Breast epithelium (tissue), 4 donors: ENCODE measurements at places on chromosomes 11 and 22.

- no peak for DNase-seq
Measured at GRCh38 chr11:101618709-101619108, 34.9 kb upstream of the TRPC6 start.

- DNase-seq, result no peak
Measured at GRCh38 chr11:114244726-114245394, 51.3 kb upstream of the NNMT start.

DNA sequence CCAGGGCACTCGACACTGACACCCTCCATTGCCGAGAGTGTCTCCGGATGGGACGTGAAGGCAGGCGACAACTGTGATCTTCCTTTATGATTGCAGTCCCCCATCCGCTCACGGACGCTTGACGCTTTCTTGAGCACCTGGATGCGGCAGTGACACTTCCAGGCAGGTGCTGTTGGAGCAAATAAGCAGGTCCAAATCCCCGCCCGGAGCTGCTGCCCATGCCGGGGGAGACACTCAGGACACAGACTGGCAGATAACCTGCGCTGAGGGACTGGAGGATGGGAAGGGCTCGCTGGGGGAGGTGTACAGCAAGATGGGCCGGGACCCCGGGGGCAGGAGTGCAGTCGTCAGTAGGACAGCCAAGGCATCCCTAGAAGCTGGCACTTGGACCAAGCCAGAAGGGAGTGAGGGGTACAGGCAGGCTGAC lies 1403.5 kb downstream of the BRD1 start:
- DNase-seq, result no peak

- DNase-seq, result no peak
Measured at GRCh38 chr11:131491503-131491902, 121.1 kb downstream of the NTM start.

DNA sequence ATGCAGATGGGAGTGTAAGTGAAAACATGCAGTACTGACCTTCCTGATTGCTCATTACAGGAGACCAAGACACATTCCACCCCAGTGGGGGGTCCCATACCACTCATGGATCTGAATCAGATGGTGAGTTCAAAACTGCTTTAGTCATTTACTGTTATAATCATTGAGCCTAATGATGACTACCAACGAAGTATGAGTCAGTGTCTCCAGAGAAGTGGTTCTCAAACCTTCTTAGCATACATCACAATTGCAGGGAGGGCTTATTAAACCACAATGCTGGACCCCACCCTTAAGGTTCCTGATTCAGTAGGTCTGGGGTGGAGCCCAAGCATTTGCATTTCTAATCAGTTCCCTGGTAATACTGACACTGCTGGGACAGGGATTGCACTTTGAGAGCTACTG lies 75.8 kb downstream of the CD44 start:
- DNase-seq, result no peak

DNA sequence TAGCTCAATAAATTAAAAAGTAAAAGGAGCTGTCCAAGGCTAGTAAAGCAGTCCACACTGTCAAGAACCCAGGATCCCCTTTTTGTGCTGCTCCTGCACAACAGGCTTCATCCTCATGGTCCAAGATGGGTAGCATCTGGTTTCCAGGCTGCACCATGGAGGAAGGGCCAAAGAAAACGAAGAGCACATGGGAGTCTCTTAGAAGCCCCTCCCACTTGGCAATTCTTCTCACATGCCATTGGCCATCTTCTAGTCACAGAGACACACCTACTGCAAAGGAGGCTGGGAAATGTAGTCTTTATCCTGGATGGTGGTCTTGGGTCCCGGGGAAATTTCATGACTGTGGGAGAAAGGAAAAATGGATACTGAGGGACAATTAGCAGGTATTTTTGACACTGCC lies 37.8 kb downstream of the PRR5L start:
- no peak for DNase-seq

DNA sequence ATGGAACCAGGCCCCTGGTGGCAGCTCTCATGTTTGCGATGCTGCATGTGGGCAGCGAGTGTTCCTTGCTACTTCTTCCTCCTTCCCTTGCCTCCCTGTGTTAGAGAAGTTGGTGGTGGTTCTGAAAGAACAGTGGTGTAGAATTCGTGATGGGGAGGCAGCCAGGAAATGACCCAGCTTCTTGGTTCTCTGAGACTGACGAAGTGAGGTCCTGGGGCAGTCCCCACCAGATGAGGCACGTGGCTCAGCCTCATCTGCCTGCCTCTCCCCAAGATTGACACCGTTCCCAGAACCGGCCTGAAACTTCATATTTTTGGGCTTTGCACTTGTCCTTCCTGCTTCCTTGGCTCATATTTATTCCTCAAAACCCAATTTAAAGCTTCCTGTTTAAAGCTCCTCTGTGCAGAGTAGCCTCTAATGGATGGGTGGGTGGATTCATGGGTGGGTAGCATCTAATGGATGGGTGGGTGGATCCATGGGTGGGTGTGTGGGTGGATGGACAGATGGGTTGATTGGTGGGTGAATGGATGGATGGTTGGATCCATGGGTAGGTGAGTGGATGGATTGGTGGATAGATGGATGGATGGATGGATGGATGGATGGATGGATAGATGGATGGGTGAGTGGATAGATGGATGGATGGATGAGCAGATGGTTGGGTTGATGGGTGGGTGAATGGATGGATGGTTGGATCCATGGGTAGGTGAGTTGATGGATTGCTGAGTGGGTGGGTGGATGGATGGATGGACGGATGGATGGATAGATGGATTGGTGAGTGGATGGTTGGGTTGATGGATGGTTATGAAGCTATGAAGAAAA lies 77.3 kb upstream of the ATXN10 start:
- no peak for DNase-seq

- no peak for DNase-seq
Measured at GRCh38 chr11:413120-414081, 1.4 kb downstream of the SIGIRR start.

DNA sequence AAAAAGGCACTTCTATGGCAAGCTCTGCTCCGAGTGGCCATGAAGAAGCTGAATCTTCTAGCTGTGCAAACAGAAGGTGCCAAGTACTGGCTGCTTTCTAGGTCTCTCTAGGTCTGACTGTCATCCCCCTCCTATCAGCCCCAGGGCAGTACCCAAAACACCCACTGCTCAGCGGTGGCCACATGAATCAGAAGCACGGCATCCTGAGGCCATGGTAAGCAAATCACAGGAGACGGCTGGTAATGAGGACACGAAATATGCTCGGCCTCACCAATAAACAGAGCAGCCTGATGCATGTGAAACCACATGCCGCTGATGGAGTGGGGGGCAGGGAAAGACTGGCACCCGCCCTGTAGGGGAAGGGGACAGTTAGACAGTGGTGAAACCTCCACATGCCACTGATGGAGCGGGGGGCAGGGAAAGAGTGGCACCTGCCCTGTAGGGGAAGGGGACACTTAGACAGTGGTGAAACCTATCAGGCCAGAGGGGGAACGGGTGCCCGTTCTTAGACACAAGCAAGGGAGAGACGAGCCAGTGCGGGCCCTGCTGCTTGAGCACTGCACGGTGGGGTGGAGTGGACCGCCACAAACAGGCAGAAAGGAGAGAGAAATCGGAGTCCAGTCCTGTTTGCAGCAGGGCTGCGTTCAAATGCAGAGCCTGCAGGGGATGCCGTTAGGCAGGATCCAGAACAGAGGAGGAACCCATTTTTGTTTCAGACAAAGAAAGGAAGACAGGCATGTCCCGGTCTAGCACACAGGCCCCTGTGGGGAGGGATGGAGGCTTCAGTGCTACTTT lies 29.9 kb upstream of the MOB2 start:
- no peak for DNase-seq

GRCh38 chr11:77287136-77287535 lies 14.3 kb downstream of the GDPD4 start:
- no peak for DNase-seq

GRCh38 chr11:29786092-29786491 lies 230.7 kb downstream of the KCNA4 start:
- no peak for DNase-seq

DNA sequence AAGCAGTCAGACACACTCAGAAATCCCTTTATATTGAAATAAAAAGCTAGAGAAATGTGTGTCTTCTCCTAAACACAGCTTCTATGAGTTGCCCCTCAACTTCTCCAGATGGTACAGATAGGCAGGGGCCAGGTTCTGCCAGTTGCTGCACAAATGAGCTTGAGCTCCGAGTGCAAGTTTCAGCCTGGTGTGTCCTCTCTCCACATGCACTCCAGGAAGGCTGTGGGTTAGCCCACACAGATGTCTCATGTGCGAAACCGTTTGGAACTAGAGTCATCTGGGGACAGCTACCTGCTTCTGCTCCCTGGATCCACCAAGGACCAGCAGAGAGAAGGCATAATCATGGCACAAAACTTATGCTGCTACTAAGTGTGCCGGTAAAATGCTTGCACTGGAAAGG lies 812.6 kb downstream of the OPCML start:
- no peak for DNase-seq

- DNase-seq, result no peak
Measured at GRCh38 chr22:25970999-25971811, 198.1 kb upstream of the SEZ6L start.

- DNase-seq, result no peak
Measured at GRCh38 chr11:70296681-70297080, 26.2 kb downstream of the PPFIA1 start.

DNA sequence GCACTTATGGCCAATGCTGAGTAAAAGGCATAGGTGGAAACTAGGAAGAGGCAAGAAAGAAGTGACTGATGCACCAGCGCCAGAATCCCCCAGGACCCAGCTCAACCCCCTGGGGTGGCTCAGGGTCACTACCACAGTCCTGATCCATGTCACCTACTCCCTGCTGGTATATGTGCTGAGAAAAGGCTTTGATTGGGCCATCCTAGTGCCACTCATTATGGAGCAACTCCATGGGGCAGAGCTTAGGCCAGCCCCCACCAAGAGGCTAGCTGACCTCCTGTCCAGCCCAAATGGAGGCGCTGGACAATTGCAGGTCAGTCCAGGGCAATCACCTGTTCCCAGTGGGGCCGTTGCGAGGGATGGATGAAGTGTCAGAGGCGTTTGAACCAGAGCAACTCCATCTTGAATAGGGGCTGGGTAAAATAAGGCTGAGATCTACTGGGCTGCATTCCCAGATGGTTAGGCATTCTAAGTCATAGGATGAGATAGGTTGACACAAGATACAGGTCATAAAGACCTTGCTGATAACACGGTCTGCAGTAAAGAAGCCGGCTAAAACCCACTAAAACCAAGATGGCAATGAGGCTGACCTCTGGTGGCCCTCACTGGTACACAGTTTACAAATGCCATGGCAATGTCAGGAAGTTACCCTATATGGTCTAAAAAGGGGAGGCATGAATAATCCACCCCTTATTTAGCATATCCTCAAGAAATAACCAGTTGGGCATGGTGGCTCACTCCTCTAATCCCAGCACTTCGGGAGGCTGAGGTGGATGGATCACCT lies 20.6 kb upstream of the DAGLA start:
- DNase-seq, result no peak

DNA sequence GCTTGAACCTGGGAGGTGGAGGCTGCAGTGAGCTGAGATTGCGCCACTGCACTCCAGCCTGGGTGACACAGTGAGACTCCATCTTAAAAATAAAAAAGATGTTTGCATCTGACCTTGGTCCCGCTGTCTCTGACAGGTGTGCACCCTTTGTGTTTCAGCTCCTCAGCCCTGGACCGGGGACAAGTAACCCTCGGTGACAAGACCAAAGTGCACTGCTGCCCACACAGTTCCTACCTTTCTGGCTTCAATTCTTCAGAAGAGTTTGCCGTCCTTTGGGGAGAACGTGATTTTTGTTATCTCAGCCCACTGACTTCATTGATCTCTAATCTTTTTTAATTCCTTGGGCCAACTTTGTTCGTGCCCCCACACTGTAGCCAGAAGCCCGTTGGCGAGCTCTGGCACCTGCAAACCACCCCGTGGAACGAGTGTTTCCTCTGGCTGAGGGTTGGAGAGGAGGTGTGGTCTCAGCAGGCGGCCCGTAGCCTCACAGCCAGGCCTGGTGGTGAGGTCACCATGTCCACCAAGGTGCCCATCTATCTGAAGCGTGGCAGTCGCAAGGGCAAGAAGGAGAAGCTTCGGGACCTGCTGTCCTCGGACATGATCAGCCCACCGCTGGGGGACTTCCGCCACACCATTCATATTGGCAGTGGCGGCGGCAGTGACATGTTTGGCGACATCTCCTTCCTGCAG lies 5.9 kb downstream of the CDC42EP2 start:
- DNase-seq, result no peak
